ENCODE measurements at places on chromosomes 7 and 10.

GRCh38 chr10:132836248-132836831 is 50.4 kb upstream of the NKX6-2 start:
- no peak for DNase-seq

- no peak for DNase-seq
Observed at GRCh38 chr7:17844022-17844421, 96.3 kb downstream of the SNX13 start.

- no peak for DNase-seq
Observed at GRCh38 chr10:11488126-11488525, 123.3 kb downstream of the USP6NL start.

- DNase-seq = no peak
Observed at GRCh38 chr10:129030996-129031843, 435.8 kb upstream of the MGMT start.

DNA sequence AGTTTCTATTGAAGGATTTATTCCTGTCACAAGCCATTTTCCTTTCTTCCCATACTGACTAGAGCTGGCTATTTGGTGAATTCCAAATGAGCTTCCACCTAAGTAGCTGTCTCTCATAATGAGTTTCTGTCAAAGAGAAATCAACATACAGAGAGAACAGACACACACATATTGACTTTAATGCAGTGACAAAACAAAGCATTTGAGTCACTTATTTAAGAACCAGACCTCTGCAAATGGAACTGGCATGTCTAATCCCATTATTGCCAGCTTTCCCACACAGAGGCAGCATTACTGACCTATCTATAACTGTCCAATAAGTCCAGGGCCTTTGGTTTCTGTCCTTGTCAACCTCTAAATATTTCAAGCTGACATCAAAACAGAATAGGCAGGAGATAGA is 179.3 kb upstream of the CSTF2T start:
- no peak for DNase-seq

- DNase-seq = no peak
Observed at GRCh38 chr7:121394709-121395140, 1.4 kb downstream of the FAM3C start.

- DNase-seq = no peak
Observed at GRCh38 chr10:101286248-101287046, 57.2 kb upstream of the LBX1 start.

DNA sequence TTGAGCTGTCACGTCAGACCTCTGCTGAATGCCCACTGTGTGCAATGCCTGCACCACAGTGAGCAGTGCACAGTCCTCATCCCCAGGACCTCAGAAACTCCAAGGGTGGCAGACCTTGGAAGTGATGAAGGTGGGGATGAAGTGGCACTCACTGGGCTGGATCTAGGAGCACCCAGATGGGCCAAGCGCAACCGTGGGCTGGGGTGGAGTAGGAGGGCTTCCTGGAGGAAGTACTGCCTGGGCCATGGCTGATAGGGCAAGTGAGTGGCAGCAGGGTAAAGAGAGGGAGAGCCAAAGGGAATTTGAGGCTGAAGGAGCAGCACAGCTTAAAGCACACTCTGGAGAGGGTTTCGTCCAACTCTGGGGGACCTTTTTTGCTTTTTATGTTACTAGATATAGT is 52.3 kb downstream of the RBM20 start:
- DNase-seq = no peak

GRCh38 chr10:102090772-102091171 is 25.6 kb downstream of the HPS6 start:
- DNase-seq = no peak

DNA sequence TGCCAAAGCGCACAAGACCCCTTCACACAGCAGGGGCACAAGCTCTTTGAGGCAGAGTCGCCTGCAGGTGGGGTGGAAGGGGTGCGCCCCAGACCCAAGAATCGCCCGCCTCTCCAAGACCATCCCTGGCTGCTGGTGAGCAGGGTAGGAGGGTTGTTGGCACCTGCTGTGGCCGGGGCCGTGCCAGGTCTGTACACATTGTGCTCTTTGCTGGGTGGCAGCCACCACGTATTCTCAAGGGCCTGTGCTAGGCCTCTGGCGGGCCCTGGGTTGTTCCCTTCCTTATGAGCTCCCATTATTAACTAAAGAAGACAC is 84.4 kb downstream of the LHPP start:
- DNase-seq = no peak

DNA sequence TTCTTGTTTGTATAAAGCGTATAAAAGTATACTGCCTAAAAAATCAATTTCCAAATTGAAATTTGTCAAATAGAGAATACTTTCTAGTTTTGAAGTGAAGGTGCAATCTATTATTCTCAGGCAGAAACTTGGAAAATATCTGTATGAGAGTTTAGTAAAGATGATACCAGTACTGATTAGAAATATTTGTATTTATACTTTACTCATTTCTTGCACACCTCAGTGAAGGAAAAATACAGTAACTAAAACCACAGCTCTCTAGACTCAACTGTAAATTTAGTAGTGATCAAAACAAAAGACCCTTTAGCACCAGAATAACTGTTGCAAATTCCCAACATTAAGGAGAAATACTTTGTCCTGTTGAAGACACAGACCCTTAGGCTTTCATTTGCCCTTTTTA is 71.3 kb upstream of the CYP26C1 start:
- no peak for DNase-seq

- DNase-seq = no peak
Observed at GRCh38 chr10:58782876-58783851, 270.5 kb downstream of the BICC1 start.

- DNase-seq = no peak
Observed at GRCh38 chr7:4800926-4801838, 25.8 kb downstream of the AP5Z1 start.

- DNase-seq = no peak
Observed at GRCh38 chr10:131638049-131638879, 262.5 kb upstream of the PPP2R2D start.

DNA sequence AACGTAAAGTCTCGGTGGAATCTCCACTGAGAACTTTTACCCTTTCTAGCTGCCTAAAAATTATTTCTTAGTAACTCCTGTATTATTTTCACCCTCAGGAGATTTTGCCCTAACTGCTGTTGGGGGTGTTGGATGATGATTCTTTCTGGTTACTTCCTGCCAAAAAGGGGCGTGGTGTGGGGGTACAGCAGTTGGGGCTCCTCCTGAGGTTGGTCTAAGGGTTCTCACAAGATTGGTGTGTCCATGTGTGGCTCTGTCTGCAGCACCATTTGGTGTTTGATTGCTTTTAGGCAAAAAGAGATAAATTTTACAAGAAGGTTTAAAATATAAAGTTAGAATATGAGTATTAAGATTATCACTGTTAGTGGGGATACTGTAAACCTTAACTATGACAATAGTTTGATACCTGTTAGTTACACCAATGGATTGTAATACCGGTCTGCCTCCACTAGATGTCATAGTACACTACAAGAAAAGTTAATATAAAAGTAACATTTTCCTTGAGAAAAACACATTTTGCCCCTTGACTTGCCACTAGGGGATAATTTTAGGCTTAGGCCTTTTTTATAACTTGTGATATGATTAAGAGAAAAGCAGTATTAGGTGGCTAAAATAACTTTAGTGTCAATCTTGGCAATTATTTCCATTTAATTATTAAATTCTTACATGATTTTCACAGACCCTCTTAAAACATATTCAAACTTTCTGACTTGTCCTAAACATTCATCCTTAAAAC is 928.7 kb downstream of the IPMK start:
- no peak for DNase-seq

GRCh38 chr7:90706072-90706716 is 110.1 kb downstream of the CDK14 start:
- DNase-seq = no peak

DNA sequence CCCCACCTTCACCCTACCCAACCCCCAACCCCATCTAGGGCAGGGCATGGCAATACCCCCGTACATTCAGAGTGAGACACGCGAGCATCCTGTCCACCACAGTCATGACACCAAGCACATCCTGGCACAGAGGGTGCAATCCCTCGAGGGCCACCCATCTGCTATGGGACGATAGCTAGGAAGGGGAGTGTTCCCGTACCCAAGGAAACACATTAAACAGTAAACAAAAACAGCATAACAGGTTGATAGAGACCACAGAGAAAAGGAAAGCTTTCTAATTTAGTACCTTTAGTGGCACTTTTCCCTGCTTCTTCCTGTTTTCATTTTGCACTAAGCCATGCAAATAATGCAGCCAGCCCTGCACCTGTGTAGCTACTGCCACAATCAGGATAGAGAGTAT is 2.3 kb upstream of the SMKR1 start:
- no peak for DNase-seq

DNA sequence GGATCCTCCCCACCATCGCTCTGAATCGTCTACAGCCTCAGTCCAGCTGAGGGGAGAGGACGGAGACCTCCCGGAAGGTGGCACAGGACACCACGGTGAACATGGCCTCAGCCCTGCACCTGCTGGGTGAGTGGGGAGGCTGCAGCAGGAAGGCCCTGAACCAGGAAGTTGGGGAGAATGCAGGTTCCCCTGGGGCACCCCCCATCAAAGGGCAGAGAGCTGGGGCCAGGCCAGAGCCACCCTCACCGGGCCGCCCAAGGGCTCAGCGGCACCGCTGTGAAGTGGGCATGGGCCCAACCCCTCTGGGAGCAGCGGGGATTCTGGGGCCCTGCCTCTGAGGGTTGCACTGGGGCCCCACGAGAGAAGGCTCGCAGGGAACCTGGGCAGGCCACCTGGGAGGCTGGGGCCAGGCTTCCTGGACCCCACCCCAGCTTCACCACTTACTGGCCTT is 98.7 kb downstream of the MICALL2 start:
- DNase-seq = no peak

GRCh38 chr10:101063548-101064414 is 2.0 kb downstream of the KAZALD1 start:
- no peak for DNase-seq

GRCh38 chr10:98339799-98340198 is 71.8 kb upstream of the LOXL4 start:
- no peak for DNase-seq

DNA sequence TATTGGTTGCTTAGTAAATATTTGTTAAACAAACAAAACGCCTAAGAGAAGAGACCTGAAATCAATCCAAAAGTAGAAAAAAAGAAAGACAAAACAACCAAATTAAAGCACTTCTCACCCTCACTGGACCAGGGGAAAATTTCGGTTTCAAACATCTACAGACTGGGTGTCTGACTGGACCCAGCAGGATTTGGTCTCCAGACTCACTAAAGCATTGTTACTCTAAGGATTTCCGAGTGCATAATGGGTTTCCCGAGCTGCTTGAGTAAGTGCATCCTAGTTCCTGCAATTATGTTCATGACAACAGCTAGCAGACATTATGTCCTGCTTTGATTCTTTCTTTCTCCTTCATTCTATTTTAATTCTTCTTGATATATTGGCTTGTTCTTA is 51.8 kb upstream of the FAM3C start:
- no peak for DNase-seq

DNA sequence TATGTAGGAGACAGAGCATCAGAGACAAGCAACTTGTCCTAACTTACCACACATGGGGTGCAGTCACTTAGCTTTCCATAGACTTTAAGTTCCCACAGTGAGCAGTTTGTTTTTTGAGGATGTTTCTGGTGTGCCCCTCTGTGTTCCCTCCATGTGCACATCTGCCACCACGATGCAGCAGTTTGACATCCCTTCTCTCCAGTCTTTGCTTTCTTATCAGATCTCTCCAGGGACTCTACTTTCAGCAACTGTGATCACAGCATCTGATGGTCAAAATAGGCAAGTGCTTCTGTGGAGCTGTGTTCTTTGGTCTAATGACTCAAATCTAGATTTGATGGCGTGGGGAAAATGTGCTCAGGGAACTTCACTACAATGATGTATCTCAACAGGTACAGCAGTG is 96.5 kb upstream of the NAMPT start:
- DNase-seq = no peak

- DNase-seq = no peak
Observed at GRCh38 chr10:13707156-13707881, 120.6 kb downstream of the PRPF18 start.

- DNase-seq = no peak
Observed at GRCh38 chr7:368651-369475, 78.9 kb downstream of the FOXL3 start.

- DNase-seq = no peak
Observed at GRCh38 chr10:106508950-106509349, 655.6 kb downstream of the SORCS1 start.

GRCh38 chr7:74606101-74606908 is 51.2 kb upstream of the GTF2I start:
- peak; percentile 1 for DNase-seq

DNA sequence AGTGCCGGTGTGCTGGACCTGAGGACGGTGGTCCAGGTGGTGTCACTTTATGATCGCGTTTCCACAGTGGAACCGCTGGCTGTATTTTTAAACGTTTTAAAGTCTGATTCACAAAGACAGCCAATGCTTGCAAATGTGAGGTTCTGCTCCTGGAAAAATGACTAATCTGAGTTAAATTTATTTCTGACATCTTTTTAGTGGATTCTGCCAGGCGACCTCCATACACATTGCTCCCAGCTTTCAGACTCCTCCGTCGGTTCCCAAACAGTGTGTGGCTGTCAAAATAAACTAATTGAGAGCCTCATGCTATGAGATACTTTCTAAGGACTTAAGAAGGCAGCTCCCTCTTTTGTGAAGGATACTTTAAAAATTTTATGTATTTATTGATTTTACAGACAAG is 12.7 kb upstream of the TTYH3 start:
- DNase-seq = no peak

DNA sequence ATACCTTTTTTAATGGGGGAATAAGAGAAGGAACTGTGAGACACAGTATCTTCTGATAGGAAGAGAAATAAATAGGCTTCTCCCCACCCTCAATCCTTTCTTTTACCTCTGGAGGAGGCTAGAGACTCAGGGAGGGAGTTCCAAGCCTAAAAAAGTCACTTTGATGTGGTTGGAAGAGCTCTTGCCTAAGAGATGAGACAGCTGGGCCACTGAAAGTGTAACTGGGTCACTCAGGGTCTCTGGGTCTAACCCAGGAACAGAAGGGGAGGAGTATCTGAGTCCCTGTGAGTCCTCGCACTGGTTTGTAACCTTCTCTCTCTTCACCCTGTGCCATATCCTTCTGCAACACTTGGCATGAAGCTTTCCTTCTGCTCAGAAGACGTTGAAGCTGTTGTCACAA is 222.9 kb upstream of the AGK start:
- DNase-seq = no peak

- DNase-seq = no peak
Observed at GRCh38 chr10:65273115-65273514, 1652.7 kb upstream of the LRRTM3 start.

GRCh38 chr10:77936697-77937567 is 10.4 kb upstream of the DLG5 start:
- no peak for DNase-seq
